M059J (cell line): ENCODE measurements at places on chromosomes 3 and 15. TPM values are rescaled to one million over a fixed set of nuclear protein-coding genes. Genes with fewer than 3 reads are reported as not detected.

GRCh38 chr3:128100161-128100560, 23.5 kb downstream of the RUVBL1 start:
- DNase-seq = no peak

The CAMP gene
- not detected in 2 replicates for total RNA-seq

The CCDC66 gene
- 3.1 and 4.3 TPM in 2 replicates for total RNA-seq

The THRB gene
- 1.3 and 2.0 TPM in 2 replicates for total RNA-seq

- DNase-seq = no peak
These were observed 133.2 kb downstream of the SLC25A26 start for GRCh38 chr3:66354001-66354400.

The SLC2A2 gene
- total RNA-seq = 0.12 and 0.32 TPM in 2 replicates

DNA sequence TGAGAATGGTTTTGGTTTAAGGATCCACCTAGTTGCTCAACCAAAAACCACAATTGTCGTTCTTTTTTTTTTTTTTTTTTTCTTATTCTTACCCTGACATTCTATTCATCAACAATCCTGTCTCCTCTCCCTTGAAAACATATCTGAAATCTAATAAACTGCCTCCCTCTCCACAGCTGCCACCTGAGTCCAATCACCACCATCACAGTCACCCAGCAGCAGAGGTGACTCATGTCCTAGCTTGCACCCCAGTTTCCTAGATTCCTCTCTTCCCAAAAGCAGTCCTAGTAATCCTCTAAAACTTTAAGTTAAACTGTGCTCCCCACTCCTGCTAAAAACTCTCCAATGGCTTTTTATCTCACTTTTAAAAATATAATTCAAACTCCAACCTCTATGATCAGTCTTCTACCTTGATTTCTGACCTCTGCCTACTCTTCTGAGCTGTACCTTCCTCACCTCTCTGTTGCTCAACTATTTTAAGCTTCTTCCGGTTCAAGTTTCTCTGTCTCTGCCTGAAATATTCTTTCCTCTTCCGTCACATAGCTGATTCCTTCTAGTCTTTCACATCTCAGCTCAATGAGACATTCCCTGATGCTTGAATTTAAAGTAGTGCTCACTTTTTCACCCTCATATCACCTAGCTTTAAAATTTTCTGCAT, 33.7 kb upstream of the RBMS3 start:
- DNase-seq = peak; percentile 25

- peak; percentile 68 for DNase-seq
These were observed 829 bp downstream of the RNF7 start for GRCh38 chr3:141738891-141739363.

- DNase-seq = peak; percentile 60
These were observed 35.8 kb downstream of the SCG5 start for GRCh38 chr15:32677238-32677750.

- no peak for DNase-seq
These were observed 36.2 kb downstream of the UMPS start for GRCh38 chr3:124766113-124767095.

The ZNF860 gene
- 0.25 TPM in 1 of 2 replicates, not detected in the other for total RNA-seq

The CD96 gene
- total RNA-seq = 0.05 and 0.22 TPM in 2 replicates

- no peak for DNase-seq
These were observed 73.6 kb downstream of the GMPS start for GRCh38 chr3:155944081-155944480.

DNA sequence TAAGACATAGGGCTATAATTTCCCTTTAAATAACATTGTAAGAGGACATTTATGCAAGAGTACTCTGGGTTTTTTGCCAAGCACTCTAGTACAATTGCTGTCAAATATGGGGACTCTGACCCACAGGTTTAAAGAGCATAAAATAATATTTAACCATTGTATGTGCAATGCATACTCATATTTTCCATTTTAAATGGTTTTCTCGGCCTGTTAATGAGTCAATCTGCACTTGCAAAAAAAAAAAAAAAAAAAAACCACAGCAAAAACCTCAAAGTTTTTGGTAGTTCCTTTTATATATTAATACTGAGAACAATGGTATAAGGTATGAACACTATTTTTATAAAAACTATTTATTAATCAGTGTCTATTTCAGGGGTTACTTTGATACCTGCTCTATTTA, 304.0 kb upstream of the CBLB start:
- DNase-seq = peak; percentile 5

GRCh38 chr15:49847423-49848281, 226.8 kb downstream of the DTWD1 start:
- DNase-seq = peak; percentile 45

DNA sequence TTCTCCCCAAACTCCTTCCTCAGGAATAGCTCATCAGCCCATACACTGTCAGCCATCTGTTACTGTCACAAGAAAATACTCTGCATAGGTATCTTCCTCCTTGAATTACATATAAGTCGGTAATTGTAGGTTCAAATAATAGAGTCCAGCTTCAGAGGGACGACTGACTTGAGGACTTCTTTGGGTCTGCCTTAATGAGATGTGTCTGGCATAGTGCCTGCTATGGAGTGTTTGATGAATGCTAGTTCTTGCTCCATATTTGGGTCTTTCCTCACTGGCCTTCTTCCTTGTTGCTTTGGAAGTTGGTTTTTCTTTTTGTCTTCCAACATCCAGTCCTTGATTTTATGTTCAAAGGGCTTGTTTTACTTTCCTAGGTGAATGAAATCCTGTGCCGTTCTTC, 66.4 kb upstream of the ACKR4 start:
- DNase-seq = no peak

The ARGFX gene
- not detected in 2 replicates for total RNA-seq

DNA sequence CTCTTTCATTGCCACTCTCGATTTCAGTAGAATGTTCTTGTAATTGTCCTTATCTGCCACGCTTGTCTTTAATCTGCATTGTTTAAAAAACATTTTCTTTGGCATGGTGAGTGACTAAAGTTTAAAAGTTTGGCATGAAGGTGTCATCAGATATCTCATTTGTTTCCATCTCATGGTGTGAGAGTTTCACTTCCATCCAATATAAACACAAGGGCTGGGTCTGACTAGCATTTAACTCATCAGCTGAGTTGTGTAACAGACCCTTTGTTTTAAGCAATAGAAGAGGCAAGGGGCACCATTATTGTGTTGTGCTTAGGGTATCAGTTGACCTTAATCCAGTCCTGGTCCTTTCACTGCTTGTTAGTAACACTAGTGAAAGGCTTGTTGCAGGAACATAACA, 49.9 kb upstream of the IL12A start:
- no peak for DNase-seq

- DNase-seq = peak; percentile 38
These were observed 79.8 kb downstream of the EPHB1 start for GRCh38 chr3:134874737-134875413.

DNA sequence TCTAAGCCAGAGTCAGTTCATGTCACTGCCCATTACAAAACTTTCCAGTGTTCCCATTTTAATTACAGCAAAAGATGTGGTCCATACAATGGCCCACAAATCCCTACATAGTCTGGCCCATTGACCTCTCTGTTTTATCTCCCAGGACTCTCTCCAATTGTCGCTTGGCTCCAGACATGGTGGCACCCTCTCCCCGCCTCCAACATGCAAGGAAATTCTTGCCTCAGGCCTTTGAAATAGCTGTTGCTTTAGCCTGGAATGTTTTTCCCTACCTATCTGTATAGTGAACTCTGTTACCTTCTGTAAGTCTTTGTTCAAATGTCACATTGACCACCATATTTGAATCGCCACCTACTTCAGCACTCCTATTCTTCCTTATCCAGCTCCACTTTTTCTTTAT, 377.3 kb upstream of the MCTP2 start:
- DNase-seq = no peak

DNA sequence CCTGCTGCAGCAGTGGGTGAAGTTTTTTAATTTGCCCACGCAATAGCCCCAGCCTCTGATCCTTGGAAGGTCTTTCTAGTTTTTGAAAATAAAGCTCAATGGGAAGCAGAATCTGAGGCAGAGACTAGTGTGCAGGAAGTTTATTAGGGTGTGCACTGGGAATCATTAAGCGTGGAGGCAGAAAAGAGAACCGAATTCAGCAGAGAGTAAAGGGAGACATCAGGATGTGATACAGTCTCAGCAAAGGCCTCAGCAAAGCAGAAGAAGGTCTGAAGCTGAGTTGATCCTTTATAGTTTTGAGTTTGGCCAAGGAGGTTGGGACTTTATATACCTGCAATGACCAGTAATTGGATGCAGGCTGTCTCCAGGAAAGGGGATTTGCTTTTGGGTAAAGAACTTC, 4.9 kb upstream of the BTLA start:
- DNase-seq = no peak
